ENCODE measurements at places on chromosomes 2 and 18.

DNA sequence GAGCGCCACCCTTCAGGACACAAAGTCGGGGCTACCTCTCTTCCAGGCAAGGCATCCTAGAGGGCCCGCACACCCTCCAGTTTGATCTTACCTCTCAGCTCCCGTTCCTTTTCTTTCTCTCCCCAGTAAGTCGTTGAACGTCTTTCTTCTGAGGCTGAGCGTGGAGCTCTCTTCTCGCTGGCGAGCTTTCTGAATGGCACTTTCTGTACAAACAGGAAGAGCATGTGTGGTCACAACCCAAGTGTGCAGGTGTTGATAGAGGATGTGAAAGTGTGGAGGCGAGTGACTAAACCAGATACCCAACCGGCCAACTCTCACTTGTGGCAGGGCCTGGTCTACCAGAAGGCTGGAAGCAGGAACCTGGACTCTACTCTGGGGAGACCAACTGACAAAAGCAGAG, at the start of gene AFF3:
Gene AFF3, minus strand, starts transcription at position 198 of the 400 bp plus-strand sequence. CDS start 38,136 bp downstream, outside the sequence.
- DNase-seq, result no peak

GRCh38 chr2:172307800-172308199, 119.6 kb upstream of the ITGA6 start:
- DNase-seq, result peak; percentile 6

GRCh38 chr2:127508023-127508630, 18.2 kb downstream of the IWS1 start:
- peak; percentile 45 for DNase-seq

GRCh38 chr2:16709769-16710168, 44.1 kb upstream of the CYRIA start:
- DNase-seq, result no peak

- DNase-seq, result no peak
These were observed 60.4 kb downstream of the ZBTB7C start for GRCh38 chr18:48348739-48349138.

- DNase-seq, result no peak
These were observed 392.7 kb upstream of the SLC8A1 start for GRCh38 chr2:40844353-40845277.

DNA sequence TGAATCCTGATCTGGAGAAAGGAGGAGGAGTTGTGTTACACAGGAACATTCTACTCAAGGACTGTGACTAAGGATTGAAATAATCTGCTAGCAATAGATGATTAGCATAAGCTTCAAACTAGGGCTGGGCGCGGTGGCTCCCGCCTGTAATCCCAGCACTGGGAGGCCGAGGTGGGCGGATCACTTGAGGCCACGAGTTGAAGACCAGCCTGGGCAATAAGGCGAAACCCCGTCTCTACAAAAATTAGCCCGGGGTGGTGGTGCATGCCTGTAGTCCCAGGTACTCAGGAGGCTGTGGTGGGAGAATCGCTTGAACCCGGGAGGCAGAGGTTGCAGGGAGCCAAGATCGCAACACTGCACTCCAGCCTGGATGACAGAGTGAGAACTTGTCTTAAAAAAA, 1.5 kb downstream of the TRMT61B start:
- no peak for DNase-seq

DNA sequence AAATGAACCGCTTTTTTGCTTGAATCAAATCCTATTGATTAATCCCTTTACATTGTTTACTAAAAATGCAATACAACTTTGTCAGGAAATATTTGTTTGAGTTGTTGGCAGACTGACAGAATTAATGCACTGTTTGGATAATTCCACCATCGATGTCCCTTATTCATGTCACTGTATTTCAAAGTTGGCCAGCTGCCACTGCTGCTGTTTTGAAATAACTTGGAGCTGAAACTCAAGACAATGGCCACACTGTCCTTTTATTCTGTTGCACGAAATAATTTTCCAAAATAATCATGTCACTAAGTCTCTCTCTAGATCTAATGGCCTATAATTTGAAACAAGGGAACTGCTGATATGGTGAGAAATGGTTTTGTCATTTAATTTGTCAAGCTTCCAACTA, 55.2 kb upstream of the PAX3 start:
- DNase-seq, result no peak

- no peak for DNase-seq
These were observed 79.0 kb downstream of the TNP1 start for GRCh38 chr2:216780843-216781242.

GRCh38 chr18:7152440-7152839, 34.8 kb upstream of the LAMA1 start:
- DNase-seq, result no peak

DNA sequence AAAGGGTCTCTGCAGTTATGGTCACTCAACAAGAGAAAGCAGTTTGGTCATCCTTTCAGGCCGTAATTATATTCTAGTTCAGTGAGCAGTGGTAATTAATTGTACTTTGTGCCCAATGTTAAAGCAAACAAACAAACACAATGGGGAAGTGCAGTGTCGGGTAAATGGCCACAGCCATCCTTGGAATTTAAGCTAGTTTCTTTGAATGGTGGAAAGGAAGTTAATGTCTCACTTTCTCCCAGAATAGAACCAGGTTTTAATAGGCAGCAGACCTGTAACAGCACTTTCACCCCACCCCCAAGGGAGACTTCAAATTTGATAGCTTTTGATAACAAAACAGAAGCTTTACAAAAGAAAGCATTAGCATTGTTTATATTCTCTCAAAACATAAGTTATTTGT, 20.0 kb upstream of the ITGAV start:
- no peak for DNase-seq

GRCh38 chr2:72220170-72220569, 72.5 kb upstream of the CYP26B1 start:
- no peak for DNase-seq

- DNase-seq, result peak; percentile 61
These were observed 480.3 kb downstream of the MEIS1 start for GRCh38 chr2:66915237-66915636.

DNA sequence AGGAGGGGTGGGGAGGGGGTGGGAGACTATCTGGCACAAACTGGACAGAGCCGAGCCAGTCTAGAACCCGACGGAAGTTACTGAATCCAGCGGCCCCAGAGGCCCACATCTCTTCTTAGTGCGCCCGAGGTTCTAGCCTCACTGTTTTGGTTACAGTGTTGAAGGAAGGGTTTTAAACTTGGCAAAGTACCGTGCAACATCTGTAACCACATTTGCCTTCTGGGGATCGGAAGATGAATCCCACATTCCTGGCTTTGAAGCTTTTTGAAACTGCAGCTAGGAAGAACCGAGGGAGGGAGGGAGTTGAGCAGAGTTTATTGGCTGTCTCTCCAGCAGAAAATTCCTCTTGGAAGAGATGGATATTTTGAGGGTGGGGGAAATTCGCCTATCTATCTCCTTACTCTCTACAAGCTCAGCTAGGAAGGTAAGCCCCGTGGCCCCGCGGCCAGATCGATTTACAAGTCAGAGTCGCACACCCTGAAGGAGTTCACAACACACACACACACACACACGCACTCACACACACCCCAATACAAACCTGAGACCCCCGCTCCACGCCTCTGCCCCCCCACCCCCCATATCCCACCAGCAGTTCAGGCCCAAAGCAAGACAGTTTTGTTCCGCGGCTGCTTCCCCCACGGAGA, 1.0 kb downstream of the ACVR1 start:
- peak; percentile 84 for DNase-seq

- DNase-seq, result no peak
These were observed 46.9 kb downstream of the TFCP2L1 start for GRCh38 chr2:121237980-121238665.

- peak; percentile 71 for DNase-seq
These were observed 89.0 kb downstream of the ZNF521 start for GRCh38 chr18:25262920-25263319.

GRCh38 chr2:207167099-207167923, 1.6 kb upstream of the KLF7 start:
- DNase-seq, result peak; percentile 79

DNA sequence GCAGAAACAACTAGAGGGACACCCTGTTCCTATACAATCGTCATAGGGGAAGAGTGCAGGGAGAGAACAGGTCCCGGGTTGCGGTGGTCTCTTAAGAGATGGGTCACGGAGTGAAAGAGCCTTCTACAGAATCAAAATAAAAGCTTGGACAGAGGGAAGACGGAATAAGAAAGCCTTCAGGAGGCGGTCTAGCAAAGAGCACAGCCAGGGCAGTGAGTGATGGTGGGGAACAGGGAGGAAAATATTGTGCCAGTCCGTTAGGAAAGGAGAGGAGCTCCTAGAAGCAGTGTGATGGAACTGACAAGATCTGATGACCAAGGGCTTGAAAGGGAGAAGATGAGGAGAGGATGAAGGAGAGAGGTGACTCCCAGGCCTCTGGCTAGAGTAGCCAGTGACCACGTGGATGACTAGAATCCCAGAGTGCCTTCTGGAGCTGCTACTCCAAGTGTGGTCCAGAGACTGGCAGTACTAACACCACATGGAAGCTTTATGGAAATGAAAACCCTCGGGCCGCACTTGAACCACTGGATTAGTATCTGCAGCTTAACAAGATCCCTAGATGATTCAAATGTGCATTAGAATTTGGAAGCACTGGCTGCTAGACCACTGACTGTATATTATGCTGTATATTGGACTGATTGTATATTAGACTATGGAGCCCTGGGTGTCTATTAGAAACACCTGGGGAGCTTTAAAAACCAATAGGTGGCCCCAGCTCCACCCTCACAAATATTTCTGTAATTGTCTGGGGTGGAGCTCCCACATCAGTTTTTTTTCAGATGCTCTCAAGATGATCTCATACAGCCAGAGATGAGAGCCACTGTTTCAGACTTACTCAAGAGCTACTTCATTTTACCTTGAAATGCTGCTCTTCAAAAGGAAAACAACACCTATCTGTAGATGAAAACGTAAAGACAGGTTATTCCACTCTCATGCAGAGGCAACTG, 1.1 kb upstream of the EVA1A start:
- peak; percentile 52 for DNase-seq

DNA sequence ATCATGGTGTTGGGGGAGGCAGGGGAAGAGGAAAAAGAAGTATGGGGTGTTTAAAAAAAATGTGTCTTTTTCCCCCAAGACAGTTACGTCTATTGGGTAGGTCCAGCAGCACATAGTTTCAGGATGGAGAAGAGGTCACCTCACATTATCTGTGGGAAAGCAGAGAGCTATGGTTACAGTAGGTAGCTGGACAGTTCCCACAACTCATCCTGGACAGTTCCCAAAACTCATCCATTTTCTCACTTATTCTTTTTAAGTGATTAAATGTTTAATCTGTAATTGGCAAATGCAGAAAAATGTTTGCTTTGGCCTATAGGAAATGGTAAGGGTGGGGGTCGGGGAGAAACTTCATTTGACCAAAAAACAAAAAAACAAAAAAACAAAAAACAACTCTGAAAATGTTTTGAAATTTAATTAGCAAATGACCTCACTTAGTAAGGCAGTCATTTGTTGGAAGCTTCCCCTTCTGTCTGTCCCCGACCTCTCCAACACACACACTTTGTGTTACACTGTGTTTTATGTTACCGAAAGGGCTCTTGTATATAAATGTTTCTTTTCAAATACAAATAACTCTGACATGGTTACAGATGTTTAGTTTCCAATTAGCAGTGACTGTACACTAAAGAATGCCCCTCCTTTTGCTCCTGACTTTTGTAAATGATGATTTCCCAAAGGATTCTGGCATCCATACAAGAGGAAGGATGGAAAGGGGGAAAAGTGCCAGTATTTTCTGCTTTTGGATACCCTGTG, 173.3 kb upstream of the ZFP36L2 start:
- peak; percentile 86 for DNase-seq

GRCh38 chr2:53202063-53202462, 565.5 kb upstream of the CHAC2 start:
- peak; percentile 91 for DNase-seq

DNA sequence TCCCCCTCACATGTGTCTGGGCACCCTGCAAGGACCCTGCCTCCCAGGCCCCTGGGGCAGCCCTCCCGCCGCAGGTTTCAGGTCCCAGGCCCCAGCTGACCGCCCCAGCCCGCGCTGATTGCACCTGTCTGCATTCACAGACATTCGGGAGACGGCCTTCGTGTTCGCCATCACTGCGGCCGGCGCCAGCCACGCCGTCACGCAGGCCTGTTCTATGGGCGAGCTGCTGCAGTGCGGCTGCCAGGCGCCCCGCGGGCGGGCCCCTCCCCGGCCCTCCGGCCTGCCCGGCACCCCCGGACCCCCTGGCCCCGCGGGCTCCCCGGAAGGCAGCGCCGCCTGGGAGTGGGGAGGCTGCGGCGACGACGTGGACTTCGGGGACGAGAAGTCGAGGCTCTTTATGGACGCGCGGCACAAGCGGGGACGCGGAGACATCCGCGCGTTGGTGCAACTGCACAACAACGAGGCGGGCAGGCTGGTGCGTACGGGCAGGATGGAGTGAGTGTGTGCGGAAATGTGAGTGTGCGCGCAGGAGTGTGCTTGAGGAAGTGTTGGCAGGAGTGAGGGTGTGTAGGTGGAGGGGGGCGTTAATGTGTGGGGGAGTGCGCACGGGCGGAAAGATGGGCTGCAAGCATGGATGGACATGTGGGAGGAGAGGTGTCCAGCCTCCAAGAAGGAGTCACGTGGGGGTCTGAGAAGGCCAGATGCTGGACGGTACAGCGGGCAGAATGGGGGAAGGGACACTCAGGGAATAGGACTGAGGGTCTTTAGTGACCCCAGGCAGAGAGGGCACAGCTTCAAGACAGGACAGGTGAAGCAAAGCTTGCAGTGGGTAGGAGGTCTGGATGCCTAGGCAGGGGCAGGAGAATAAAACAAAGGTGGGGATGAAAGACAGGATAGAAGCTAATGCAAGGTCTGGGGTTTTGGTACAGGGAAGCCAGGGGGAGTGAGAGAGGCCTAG, 9.0 kb upstream of the WNT10A start:
- DNase-seq, result no peak

- DNase-seq, result no peak
These were observed 23.8 kb downstream of the THAP4 start for GRCh38 chr2:241613017-241613780.

DNA sequence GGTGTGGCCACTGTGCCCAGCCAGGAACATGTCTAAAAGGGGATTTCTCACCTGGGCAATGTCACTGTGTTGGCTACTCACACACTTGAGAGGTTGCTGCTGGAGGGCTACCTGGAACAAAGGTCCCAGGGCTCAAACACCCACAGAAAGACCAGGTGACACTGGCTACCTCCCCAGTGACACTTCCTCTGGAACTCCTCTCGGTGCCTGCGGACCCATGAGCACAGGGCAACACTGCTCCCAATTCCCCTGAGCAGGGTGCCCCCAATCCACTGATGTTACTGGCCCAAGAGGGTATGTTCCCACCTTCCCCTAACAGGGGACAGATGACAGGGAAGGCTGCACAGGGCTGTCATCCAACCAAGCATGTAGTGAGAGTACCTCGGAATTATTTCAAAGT, 5.8 kb downstream of the NPPC start:
- DNase-seq, result no peak

Measured in adipocyte (in vitro differentiated cells).